ENCODE measurements at places on chromosomes 2 and 18.

GRCh38 chr2:122660786-122661634 lies 905.6 kb downstream of the TSN start:
- DNase-seq = no peak

DNA sequence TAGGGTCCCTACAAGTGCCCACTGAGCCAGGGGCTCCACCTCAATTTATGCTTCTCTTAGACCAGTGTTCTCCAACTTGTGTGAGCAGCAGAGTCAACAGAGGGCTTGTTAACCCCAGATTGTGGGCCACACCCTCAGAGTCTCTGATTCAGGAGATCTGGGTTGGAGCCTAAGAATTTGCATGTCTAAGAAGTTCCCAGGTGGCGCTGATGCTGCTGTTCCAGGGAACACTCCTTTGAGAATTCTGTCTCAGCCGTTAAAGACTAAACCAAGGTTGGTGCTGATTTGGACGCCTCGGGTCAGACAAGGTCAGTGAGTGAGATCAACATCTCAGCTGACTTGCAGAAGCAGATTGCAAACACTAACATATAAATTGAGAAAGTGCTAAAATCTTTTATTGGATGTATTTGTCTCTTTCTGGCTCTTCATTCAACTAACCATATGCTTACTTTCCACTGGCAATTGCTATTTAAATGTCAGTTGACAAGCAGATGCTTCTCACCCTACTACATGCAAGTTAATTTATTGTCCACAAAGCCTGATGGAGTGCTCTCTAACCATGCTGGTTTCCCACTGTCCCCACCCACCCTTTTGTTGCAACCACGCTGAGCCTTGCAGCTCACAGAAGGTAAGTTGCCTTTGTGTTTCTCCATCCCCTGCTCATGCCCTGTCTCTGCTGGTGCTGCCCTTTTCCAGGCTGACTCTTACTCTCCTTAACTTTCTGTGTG lies 31.5 kb downstream of the LYPD1 start:
- peak; percentile 28 for DNase-seq

- DNase-seq = no peak
Measured at GRCh38 chr2:6423944-6424343, 441.8 kb downstream of the CMPK2 start.

DNA sequence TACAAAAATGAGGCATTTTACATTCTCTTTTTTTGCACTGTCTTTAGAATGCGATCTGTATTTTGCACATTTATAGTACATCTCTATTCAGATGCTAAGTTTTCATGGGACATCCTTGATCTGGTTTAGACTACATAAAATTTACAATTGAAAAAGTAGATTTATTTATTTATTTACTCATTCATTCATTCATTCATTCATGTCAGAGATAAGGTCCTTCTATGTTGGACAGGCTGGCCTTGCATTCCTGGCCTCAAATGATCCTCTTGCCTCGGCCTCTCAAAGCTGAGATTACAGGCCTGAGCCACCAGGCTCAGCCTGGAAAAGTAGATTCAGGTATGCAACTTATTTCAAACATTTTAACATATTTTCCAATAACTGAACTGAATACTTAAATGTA lies 16.0 kb upstream of the DCTN1 start:
- no peak for DNase-seq

- DNase-seq = no peak
Measured at GRCh38 chr2:21727101-21727500, 603.3 kb downstream of the TDRD15 start.
